ENCODE measurements at places on chromosomes 5 and 9.

DNA sequence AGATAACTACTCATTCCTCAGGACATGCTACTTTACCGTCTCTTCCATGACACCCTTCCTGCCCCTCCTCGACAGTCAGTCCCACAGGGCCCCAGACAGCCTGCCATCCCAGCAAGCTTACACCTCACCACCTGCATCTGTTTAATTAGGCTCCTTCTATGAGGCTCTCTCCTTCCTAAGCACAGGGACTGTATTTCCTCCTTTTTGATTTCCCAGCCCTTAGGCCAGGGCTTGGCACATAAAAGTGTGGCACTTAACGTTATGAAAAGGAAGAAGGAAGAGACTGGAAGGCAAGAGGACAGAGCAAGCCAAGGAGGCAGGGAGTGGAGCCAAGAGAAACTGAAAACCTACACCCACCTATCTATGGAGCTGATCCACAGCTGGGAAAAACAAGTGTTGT lies 146.8 kb downstream of the SIL1 start:
- DNase-seq = no peak

- DNase-seq = no peak
These were observed 373.6 kb upstream of the ZNF608 start for GRCh38 chr5:125120012-125120411.

DNA sequence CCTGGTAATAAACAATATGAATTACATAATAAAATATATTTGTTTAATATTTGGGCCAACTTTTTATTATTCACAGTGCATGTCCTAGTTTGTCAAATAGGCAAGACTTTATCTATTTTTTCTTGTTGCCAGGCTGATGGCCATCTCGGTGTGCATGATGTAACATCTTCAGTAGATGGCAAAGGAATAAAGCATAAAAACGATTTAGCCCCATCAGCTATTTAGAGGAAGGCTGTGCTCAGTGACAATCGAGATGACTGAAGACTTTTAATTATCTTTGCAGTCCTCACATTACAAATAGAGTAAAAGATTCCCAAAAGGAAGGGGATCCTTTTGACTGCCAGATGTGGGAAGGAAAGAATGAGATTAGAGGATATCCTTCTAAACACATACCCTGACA lies 358.5 kb downstream of the PTPRD start:
- DNase-seq = no peak

- no peak for DNase-seq
These were observed 28.8 kb downstream of the GCNT4 start for GRCh38 chr5:75023368-75024159.

DNA sequence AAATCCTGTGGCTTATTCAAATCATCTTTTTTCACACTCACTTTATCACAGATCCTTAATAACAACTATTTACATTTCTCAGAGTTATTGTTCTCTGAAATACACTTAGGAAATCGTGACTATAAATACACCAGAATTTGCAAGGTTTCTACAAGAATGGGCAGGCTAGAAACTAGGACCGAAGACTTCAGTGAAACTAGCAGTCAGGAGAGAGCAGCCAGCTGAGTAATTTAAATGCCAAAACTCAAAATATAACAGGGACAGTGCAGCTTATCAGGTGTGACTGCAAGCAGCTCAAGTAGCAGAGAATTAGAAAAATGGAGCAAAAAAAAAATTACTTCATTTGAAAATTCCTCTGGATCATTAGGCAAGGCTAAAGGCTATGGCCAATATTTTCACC lies 719.3 kb upstream of the ZNF608 start:
- DNase-seq = no peak

DNA sequence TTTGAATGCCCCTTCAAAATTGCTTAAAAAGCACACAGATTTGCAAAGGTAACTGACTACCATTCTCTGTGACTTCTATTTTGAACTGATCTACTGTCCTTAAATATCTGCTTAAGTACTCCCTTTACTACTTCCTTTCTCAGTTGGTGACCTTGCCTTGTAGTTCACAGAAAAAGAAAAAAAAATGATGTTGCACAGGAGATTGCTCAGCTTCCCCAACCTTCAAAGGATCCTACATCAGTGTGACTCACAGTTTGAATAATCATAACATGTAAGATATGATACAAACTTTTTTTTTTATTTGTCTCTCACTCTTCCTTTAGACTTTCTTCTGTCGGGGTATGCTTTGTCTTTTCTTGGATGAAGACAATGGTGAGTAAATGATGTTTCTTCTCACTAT lies 1029.6 kb downstream of the CDH12 start:
- DNase-seq = no peak

GRCh38 chr9:107173422-107174180 lies 109.5 kb upstream of the RAD23B start:
- no peak for DNase-seq

- no peak for DNase-seq
These were observed 73.2 kb downstream of the WDR41 start for GRCh38 chr5:77418601-77419581.

DNA sequence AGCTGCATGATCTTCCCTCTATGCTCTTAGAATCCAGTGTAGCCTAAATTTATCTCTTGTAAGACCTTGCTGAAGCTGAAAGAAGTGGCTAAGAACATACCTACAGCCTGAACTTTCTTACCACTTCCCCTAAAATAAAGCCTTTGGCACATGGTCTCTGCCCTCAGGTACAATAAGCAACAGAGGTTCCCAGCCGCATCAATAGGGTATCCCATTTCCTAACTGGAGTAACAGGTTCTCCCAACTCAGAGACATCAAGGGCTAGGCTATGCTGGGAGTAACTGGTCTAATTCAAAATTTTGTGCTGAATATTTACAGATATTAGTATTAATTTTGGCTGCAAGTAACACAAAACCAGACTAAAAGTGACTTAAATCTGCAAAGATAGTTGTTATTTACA lies 335.8 kb upstream of the TRPC7 start:
- DNase-seq = no peak

- no peak for DNase-seq
These were observed 143.6 kb downstream of the BOD1 start for GRCh38 chr5:173472784-173473278.

DNA sequence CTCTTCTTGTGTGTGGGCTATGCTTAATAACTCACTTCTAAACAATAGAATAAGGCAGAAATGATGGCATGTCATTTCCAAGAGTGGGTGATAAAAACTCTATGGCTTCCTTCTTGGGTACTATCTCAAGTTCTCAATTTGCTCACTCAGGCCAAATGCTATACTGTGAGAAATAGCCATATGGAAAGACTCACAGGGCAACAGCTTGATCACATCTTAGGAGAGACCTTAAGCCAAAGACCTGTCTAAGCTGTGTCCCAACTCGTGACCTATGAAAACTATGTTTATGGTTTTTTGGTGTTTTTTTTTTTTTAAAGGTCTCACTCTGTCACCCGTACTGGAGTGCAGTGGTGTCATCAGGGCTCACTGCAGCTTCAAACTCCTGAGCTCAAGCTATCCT lies 2.1 kb upstream of the UIMC1 start:
- no peak for DNase-seq

- no peak for DNase-seq
These were observed 923 bp downstream of the RECK start for GRCh38 chr9:36037549-36038122.

GRCh38 chr9:27429436-27429835 lies 94.7 kb upstream of the IFNK start:
- no peak for DNase-seq

DNA sequence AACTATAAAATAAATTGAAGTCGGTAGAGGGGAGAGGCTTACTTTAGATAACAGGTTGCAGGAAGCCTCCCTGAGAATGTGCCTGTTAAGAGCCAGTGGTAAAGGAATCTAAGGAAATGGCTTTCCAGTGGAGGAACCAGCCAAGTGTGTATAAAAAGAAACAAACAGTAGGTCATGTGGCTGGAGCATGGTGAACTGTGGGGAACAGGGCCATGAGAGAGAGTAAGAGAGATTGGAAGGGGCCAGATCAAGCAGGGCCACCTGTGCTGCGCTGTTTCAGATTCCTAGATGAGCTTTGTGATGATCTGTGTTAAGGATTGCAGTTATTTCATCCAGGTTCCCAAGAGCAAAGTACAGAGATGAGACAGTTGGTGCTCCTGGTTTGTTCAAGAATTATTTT lies 152.7 kb upstream of the SGCD start:
- no peak for DNase-seq

GRCh38 chr5:128826275-128826674 lies 139.0 kb upstream of the SLC27A6 start:
- no peak for DNase-seq

- DNase-seq = no peak
These were observed 97.9 kb downstream of the ZNF618 start for GRCh38 chr9:113973963-113974413.

DNA sequence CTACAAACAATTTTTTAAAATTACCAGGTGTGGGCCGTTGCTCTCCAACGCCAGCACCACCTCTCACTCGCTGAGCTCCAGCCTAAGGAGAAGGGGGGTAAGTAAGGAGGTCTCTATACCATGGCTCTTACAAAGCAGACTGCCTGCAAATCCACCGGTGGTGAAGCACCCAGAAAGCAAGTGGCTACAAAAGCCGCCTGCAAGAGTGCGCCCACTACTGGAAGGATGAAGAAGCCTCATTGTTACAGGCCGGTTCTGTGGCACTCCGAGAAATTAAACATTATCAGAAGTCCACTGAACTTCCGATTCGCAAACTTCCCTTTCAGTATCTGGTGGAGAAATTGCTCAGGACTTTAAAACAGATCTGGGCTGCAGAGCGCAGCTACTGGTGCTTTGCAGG lies 46.0 kb downstream of the CDO1 start:
- no peak for DNase-seq

DNA sequence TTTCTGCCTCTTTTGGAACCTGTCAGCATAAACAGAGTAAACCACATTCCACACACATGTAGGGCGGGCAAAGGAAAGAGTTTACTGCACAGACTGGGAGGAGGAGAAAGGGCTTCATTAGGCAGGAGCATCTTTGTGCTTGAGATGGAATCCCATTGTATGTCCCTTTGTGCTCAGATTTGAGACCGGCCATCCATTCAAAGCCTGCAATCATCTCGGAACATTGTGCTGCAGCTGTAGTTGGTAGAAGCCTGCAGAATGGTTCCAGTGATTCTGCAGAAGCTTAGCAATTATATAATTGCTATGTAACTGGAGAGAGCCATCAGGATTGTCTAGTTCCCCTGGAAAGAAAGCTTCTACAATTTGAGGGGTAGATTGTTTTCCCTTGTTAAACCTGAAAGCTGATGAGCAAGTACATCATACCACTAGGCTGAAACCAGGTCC lies 16.5 kb downstream of the ZNF462 start:
- no peak for DNase-seq

DNA sequence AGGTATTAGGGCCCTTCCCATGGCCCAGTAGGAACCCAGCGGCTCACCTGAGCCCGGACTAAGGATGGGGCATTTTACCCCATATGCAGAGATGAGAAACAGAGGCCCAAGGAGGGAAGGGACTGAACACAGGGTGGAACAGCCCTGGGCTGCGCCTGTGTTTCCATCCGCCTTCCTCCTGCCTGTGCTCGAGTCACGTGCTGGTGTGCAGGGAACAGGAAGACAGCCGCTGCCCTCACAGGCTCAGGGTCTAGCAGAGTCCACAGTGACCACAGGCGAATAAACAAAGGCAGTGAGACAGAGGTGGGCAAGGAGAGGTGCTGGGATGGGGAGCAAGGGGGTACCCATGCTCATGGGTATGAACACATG lies 129.4 kb downstream of the C9orf50 start:
- no peak for DNase-seq

DNA sequence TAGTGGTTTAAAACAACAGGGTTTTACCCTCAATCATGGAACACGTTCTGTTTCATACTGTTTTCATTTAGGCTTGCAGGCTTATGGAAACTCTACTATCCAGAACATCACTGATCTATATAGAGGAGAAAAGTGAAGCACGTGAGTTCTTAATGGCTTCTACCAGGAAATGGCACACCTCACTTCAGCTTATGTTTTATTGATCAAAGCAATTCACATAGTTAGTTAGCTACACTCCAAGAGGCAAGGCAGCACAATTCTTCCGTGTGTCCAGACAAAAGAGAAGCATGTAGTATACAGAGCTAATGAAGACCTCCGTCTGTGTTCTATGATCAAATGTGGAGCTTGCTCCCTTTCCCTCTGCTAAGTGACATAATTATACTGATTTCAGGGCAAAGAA lies 353.3 kb upstream of the CD180 start:
- DNase-seq = no peak

- DNase-seq = no peak
These were observed 54.0 kb upstream of the FCN1 start for GRCh38 chr9:134971696-134972095.

- DNase-seq = no peak
These were observed 71.5 kb downstream of the COX7C start for GRCh38 chr5:86689103-86689729.

GRCh38 chr5:139696894-139697658 lies 48.9 kb downstream of the CXXC5 start:
- peak; percentile 46 for DNase-seq

- DNase-seq = no peak
These were observed 51.4 kb upstream of the COL15A1 start for GRCh38 chr9:98892288-98892687.

DNA sequence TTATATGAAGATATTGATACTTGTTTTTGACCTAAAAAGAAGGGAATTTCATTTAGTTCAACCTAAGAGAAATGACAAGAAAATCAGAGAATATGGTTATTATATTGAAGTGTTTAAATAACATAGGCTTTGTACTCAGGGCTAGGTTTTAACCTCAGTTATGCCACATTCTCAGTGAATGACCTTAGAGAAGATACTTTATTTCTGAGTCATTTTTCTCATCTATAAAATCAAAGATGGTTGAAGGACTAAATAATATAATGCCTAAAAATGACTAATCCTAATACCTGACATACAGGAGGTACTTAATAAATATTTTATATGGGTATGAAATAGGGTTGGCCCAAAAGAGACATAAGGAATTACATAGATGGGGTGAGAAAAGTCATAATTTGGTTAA lies 32.3 kb downstream of the DIMT1 start:
- no peak for DNase-seq

- no peak for DNase-seq
These were observed 167.2 kb downstream of the XRCC4 start for GRCh38 chr5:83244516-83244915.

DNA sequence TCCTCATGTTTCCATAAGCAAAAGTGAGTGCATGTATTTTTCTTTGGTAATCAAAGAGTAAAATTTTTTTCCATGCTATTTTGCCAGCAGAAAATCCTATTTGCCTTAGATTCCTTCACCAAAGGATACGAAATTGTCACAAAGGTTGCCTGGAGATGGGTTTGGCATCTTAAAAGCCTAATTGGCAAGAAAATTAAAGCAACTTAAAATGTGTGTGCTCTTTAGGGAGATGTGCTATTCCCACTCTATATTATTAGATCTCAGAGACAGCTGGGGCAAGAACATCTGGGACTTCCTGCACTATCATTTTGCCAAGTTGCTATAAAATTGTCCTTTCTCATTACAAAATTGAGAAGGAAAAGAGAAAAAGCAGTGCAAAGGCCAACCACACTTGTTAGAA lies 146.1 kb downstream of the PLCXD3 start:
- no peak for DNase-seq

- no peak for DNase-seq
These were observed 169.6 kb downstream of the MELK start for GRCh38 chr9:36742264-36742663.

GRCh38 chr5:10538103-10538788 lies 25.6 kb upstream of the ANKRD33B start:
- DNase-seq = no peak

GRCh38 chr9:29214154-29214689 lies 1640.9 kb upstream of the C9orf72 start:
- no peak for DNase-seq

GRCh38 chr5:36796155-36796554 lies 80.4 kb upstream of the NIPBL start:
- DNase-seq = no peak
